ENCODE measurements at places on chromosomes 7 and 10.

GRCh38 chr7:51077987-51078370 is 238.6 kb downstream of the COBL start:
- DNase-seq: no peak
- no peaks in the 10 kb centered on the region for H3K4me1 ChIP-seq
- no peak overlapping the region for H3K27ac ChIP-seq
- no peaks in the 10 kb centered on the region for H3K36me3 ChIP-seq
- no peaks in the 10 kb centered on the region for H3K27me3 ChIP-seq

DNA sequence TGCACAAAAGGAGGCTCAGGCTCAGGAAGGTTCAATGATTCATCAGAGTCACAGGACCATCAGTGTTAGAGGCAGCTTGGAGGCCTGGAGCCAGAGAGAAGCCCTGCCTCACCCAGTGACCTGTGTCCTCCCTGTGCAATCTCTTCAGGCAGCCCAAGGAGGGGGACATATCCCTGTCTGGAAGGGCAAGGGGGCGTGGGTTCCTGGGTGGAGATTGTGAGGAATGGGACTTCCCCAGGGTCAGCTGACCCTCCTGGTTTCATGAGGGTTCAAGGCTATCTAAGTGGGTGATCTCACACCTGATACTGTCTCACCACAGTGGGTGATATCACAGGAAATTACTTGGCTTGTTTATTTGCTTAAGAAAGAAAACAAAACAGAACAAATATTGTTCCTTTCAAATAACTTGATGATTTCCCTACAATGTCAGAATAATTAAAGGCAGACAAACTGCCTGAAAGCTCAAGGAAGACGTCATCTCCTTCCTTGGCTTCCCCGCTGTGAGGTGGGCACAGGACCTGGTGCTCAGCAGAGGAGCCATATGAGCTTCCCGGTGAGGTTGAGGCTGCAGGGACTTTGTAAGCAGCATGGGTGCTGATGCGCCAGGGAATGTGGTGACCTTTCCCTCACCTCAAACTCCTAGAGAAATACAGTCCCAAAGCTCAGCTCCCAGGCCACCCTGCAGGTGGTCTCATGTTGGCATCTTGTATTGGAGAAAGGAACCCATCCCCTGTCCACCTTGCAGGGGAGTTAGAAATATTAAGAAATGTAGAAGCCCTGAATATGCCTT is 763.2 kb downstream of the GRID1 start:
- H3K27me3 ChIP-seq: peaks cover 5% of the 10 kb centered on the region
- no peak overlapping the region for H3K4me3 ChIP-seq
- no peak overlapping the region for H3K27ac ChIP-seq
- no peaks in the 10 kb centered on the region for H3K4me1 ChIP-seq
- H3K36me3 ChIP-seq: no peaks in the 10 kb centered on the region

DNA sequence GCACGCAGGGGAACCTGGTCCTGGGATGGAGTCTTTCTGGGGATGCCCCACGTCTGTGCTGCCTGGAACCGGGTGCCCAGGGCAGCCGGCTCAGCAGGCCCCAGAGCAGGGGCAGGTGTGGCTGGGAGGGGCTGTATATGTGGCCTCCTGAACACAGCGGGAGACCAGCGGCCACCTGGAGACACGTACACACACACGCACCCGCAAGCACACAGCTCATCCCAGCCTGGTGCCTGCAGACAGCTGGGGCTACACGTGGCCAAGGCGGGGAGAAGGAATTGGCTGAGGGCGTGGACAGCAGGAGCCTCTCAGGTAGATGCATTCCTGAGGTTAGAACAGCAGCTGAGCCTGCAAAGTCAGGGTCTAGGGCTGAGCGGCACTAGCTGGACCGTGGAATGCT is 14.0 kb downstream of the ADAM8 start:
- no peaks in the 10 kb centered on the region for H3K27me3 ChIP-seq
- no peak overlapping the region for H3K27ac ChIP-seq
- H3K4me1 ChIP-seq: peaks cover 33% of the 10 kb centered on the region
- no peaks in the 10 kb centered on the region for H3K36me3 ChIP-seq

GRCh38 chr10:110704906-110705476 is 60.9 kb downstream of the RBM20 start:
- no peaks in the 10 kb centered on the region for H3K36me3 ChIP-seq
- DNase-seq: no peak
- H3K27me3 ChIP-seq: no peaks in the 10 kb centered on the region
- no peak overlapping the region for H3K27ac ChIP-seq
- H3K4me3 ChIP-seq: no peak overlapping the region

DNA sequence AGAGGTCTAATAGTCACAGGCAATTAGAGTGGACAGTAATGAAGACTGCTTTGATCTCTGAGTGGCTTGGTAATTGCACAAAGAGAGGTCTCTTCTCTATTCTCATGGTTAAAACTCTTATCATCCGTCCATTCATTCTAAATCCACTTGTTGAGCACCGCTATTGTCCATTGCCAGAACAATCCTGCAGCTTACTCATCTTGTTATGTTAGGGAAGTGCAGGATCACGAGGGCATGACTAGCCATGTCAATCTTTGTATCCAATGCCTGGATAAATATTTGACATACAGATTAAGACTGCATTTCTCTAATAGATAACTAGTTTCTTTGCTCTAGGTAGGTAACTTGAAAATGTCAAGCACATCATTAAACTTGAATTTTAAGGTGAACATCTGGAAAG is 14.9 kb downstream of the SFTPD start:
- 0 out of 2 replicates have a peak, but pooled peaks cover 5% of the 10 kb centered on the region for H3K27me3 ChIP-seq
- no peaks in the 10 kb centered on the region for H3K36me3 ChIP-seq
- H3K4me3 ChIP-seq: no peak overlapping the region
- DNase-seq: no peak
- no peaks in the 10 kb centered on the region for H3K4me1 ChIP-seq

- no peak overlapping the region for H3K4me3 ChIP-seq
- H3K36me3 ChIP-seq: no peaks in the 10 kb centered on the region
- H3K4me1 ChIP-seq: no peaks in the 10 kb centered on the region
- no peak for DNase-seq
- no peaks in the 10 kb centered on the region for H3K27me3 ChIP-seq
These were observed 59.8 kb downstream of the CPVL start for GRCh38 chr7:29086545-29086944.

GRCh38 chr10:123160311-123160980 is 6.2 kb downstream of the BUB3 start:
- H3K27ac ChIP-seq: no peak overlapping the region
- no peak overlapping the region for H3K4me3 ChIP-seq
- peaks cover 83% of the 10 kb centered on the region for H3K36me3 ChIP-seq
- H3K27me3 ChIP-seq: no peaks in the 10 kb centered on the region
- peaks cover 10% of the 10 kb centered on the region for H3K4me1 ChIP-seq

DNA sequence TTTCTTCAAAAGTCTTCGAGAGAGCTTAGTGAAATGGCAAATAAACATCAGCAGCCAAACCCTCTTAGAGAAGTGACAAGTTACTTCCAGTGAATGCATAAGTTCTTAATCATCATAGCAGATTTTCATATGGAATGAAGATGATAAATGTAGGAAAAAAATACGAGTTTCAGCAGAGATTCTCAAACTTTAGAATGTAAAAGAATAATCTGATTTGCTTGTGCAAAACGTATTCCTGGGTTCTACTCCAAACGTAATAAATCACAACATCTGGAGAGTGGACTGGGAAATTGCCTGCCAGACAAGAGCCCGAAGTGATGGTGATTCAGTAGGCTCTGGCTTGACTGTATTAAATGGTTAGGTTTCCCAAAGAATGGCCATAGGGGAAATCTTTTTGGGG is 62.2 kb downstream of the AKR1E2 start:
- no peak overlapping the region for H3K4me3 ChIP-seq
- DNase-seq: no peak
- H3K36me3 ChIP-seq: no peaks in the 10 kb centered on the region
- H3K27me3 ChIP-seq: no peaks in the 10 kb centered on the region
- no peaks in the 10 kb centered on the region for H3K4me1 ChIP-seq

DNA sequence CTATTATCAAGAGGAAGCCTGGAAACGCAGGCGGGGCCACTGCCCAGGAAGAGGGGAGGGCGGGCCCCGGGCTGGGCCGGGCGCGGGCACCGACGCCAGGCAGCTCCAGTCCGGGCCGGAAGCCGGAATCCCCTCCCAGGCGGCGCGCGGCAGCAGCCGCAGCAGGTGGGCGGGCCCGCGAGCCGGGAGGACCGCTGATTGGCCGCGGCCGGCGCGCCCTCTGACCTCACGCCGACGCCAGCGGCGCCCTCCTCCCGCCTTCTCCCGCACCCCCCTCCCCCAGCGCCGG is 438 bp downstream of the BCL7B start:
- peak overlapping the region; percentile 99 for H3K27ac ChIP-seq
- no peaks in the 10 kb centered on the region for H3K36me3 ChIP-seq
- H3K4me1 ChIP-seq: peaks cover 35% of the 10 kb centered on the region

DNA sequence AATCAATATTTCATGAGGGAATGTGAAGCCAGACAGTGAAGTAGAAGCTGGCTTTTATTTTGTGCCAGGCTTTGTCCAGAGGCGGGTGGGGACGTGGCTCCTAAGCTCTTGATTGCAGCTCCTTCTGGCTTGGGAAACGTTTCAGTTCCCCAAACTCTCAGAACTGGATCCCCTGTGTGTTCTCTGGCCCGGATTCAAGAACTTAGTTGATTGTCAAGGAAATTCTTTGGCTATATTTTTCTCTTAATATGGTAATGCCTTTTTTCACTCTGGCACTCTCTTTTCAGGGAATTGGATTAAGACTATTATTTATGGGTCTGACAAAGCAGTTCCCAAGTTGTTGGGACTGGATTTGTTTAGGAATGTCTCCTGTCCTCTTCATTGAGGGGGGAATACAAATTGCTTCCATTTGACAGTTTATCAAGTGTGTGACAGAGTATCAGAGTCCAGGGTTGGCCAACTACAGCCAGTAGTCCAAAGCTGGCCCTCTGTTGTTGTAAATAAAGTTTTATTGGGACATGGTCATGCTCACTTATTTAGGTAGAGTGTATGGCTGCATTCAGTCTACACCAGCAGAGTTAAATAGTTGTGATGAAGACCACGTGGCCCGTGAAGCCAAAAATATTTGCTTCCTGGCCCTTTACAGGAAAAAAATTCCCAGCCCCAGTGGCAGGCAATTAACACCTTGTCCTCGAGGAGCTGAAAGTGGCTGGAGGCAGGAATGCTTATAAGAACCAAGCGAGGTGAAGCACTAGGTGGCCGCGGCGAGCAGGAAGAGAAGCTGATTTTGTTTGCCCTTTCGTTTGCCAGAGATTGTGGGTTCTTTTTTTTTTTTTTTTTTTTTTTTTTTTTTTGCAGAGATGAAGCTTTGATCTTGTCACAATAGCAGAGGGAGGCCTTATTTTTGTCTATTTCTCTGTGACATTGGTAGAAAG is 34.3 kb downstream of the HTRA1 start:
- peak overlapping the region; percentile 18 for H3K4me3 ChIP-seq
- H3K27me3 ChIP-seq: no peaks in the 10 kb centered on the region
- no peaks in the 10 kb centered on the region for H3K36me3 ChIP-seq
- H3K27ac ChIP-seq: peak overlapping the region; percentile 23

DNA sequence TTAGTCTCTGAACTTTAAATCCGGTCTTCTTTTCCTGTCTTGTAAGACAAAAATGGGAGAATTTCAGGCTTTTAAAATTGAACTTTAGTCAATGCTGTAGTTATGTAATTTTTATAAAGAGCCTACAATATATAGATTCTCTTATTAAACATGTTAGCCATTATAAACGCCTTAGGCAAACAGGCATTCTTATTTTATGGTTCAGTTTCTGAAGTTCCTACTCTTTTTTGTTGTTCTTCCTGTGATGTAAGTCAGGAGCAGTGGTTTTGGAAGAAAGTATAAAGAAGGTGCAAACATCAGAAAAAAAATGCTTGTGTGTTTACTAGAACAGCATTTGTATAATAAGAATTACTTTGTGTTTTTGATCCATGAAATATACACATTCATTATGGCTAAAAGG is 41.6 kb downstream of the BICC1 start:
- no peak overlapping the region for H3K27ac ChIP-seq
- H3K27me3 ChIP-seq: 0 out of 2 replicates have a peak, but pooled peaks cover 4% of the 10 kb centered on the region
- H3K36me3 ChIP-seq: no peaks in the 10 kb centered on the region
- H3K4me3 ChIP-seq: no peak overlapping the region
- H3K4me1 ChIP-seq: no peaks in the 10 kb centered on the region

- 0 out of 2 replicates have a peak, but pooled peaks cover 3% of the 10 kb centered on the region for H3K4me1 ChIP-seq
- no peak overlapping the region for H3K4me3 ChIP-seq
- H3K36me3 ChIP-seq: no peaks in the 10 kb centered on the region
- DNase-seq: no peak
These were observed 10.5 kb upstream of the ENTPD1 start for GRCh38 chr10:95745501-95745900.

DNA sequence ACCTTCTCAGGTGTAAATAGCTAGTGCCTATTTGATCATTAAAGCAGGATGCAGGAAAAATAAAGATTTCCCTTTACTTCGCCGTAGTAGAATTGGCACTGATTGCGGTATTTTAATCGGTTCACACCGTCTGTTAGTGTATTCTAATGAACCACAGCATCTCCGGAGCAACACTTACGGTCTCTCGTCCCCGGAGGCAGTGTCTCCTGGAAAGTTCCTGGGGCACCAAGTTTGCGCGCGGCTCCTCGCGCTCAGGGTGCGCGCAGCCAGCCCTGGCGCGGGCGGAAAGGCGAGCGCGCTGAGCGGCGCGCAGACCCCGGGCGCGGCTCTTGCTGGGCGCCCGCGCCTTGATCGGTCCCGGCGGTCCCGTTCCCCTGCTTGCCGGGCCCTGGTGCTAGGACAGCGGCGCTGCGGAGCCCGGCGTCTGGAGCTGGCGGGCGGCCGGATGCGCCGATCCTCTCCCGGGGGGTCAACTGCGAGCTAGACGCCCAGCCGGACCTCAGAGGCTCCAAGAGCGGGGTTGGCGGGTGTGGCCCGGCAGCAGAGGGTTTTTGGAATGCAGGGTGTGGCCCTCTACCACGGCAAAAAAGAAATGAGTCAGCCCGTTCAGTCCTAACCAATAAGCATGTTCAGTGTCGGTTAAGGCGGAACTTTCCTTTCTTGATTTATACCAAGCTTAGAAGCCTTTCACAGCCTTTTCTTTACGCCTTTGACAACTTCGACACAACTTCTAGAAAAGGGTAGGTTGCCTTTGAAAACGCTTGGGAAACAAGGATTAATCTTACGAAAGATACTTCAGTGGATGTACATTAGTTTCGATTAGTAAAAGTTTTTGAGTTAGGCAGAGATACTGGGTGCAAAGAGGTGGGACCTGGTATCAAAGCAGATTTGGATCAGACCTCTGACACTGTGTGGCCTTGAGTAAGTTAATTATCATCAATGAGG is 166.8 kb upstream of the ASAH2 start:
- H3K4me1 ChIP-seq: peaks cover 40% of the 10 kb centered on the region
- H3K27me3 ChIP-seq: no peaks in the 10 kb centered on the region
- H3K4me3 ChIP-seq: peak overlapping the region; percentile 81
- peak; percentile 86 for DNase-seq

- H3K27me3 ChIP-seq: no peaks in the 10 kb centered on the region
- no peak overlapping the region for H3K27ac ChIP-seq
- DNase-seq: no peak
- peaks cover 5% of the 10 kb centered on the region for H3K4me1 ChIP-seq
- no peak overlapping the region for H3K4me3 ChIP-seq
- H3K36me3 ChIP-seq: no peaks in the 10 kb centered on the region
These were observed 30.0 kb upstream of the ADCYAP1R1 start for GRCh38 chr7:31022117-31022516.
